Central memory CD8-positive, alpha-beta T cell (primary cell): ENCODE measurements at places on chromosomes 16 and 17.

DNA sequence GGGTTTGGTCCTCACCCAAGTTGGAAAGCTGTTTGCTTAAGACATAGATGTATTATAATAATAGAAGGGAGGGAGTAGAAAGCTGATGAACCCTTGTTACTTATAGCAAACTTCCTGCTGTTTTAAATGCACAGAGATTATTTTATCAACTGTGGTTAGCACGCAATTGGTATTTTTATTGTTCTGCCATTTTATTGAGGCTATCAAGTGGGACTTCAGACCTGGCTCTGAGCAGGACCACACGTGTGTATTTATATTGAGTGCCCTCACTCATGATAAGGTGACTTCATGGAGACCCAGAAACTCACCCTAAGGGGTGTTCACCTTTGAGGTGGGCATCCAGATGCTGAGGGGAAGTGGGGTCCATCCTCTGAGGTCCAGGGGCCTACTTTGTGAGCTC, 17.0 kb downstream of the KLHL36 start:
- H3K27ac ChIP-seq = no peak overlapping the region
- no peaks in the 10 kb centered on the region for H3K4me1 ChIP-seq
- no peaks in the 10 kb centered on the region for H3K27me3 ChIP-seq
- peaks cover 32% of the 10 kb centered on the region for H3K36me3 ChIP-seq

DNA sequence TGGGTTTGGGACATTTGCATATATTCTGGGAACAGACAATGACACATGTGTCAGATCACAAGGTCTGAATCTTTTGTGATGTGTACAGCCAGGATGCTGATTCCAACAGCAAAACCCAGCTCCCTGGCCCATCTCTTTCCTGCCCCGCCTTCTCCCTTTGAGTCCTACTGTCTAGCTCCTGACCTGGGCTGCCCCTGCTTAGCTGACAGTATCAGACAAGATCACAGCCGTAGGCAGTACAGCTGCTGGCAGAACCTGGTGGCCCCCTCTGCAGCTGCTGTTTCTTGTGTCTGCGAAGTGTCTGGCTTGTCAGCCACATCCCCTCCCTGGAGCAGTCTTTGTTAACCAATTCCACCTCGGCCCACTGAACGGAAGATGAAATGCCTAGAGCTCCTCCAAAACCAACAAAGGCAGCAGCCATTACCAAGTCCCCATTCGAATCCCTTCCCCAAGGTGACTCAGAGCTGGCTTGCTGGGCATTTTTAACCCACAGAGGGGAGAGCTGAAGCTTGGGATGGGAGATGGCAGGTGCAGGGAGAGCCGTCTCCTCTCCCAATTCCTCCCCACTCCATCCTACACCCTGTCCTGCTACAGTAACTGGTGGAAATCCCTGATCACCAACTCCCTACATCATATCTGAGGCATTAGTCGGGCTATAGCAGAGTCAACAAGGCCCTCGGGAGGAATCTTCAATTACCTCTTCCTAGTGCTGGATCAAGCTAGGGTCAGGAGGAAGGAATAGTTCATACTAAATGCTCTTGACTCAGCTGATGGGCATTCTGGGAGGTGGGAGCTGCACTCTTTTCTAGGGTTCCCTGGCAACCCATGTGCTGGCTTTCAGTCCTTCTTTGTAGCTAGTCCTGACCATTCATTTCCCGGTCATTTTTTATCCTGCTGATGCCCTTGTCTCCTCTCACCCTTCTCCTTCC, 5.8 kb downstream of the PIPOX start:
- H3K36me3 ChIP-seq = no peaks in the 10 kb centered on the region
- H3K27ac ChIP-seq = no peak overlapping the region
- peaks cover 64% of the 10 kb centered on the region for H3K27me3 ChIP-seq

GRCh38 chr16:27792486-27793248, 242.7 kb downstream of the KATNIP start:
- no peaks in the 10 kb centered on the region for H3K4me1 ChIP-seq
- no peak for DNase-seq

DNA sequence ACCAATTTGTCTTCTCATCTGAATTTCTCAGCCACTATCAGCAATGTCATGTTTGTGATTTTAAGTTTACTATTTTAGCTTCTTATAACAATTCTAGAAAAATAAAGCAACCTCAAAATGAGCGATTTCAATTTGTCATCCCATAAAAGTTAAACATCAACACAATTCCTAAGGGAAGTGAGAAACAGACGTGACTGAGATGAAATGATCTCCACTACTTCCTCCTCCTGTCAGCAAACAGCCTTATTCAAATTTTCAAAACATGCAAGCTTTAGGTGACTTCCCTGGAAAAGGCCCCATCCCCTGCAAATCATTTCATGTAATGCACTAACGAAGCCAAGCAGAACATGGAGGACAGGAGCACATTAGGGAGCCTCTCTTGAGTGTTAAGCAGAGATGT, 64.9 kb downstream of the ZNF652 start:
- H3K4me1 ChIP-seq = no peaks in the 10 kb centered on the region
- peaks cover 16% of the 10 kb centered on the region for H3K36me3 ChIP-seq
- H3K27ac ChIP-seq = no peak overlapping the region
- no peaks in the 10 kb centered on the region for H3K27me3 ChIP-seq
- no peak for DNase-seq
- H3K4me3 ChIP-seq = no peak overlapping the region

DNA sequence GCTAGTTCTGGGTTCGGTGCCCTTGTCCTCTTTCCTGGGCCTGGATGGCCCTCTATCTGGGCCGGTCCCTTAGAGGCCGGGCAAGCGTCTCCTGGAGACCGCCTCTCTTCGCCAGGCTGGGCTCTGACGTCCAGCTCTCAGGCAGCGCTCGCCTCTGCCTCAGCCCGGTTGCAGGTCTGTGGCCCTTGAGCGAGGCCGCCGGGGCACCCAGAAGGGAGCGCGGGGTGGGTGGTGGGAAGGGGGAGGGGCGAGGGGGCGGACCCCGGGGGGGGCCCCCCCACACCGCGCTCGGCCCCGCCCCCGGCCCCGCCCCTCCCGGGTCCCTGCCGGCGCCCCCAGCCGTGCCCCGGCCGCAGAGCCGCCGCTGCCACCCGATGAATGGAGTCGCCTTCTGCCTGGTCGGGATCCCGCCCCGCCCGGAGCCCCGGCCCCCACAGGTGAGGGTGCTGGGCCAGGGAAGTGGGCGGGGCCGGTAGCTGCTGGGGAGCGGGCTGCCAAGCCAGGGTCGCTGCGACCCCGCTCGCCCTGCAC, at the start of gene ARHGAP23:
TSS of gene ARHGAP23 (plus strand) at position 353 of the 531 bp plus-strand sequence. CDS start at position 375, 22 bp downstream.
- peaks cover 27% of the 10 kb centered on the region for H3K27me3 ChIP-seq
- no peak for DNase-seq
- peak within 1 kb of the TSS; percentile 67 for H3K4me3 ChIP-seq
- H3K4me1 ChIP-seq = peaks cover 7% of the 10 kb centered on the region

DNA sequence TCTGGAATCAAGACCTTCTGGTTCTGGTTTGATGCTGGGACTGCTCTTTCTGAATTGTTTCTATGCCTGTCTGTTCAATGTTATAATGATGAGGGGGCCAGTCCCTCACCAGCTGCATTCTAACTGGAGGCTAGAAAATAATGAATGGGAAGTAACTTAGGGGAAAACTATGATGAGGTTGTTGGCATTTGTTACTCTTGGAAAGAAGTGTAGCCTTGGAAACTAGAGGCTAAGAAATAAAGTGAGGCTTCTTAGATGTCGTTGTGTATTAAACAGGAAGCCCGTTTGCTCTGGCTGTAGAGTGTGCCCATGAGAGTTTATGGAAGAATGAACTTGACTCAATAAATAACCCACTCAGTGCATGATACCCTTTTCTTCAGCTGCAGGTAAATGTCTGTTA, 140.8 kb downstream of the PRKCA start:
- H3K4me3 ChIP-seq = no peak overlapping the region
- DNase-seq = no peak
- peaks cover 3% of the 10 kb centered on the region for H3K36me3 ChIP-seq
- H3K4me1 ChIP-seq = peaks cover 6% of the 10 kb centered on the region
- no peak overlapping the region for H3K27ac ChIP-seq

GRCh38 chr17:7179317-7180254, at the start of gene ASGR1:
TSS of gene ASGR1 (minus strand) at chr17:7179370. CDS start at chr17:7178563, 807 bp downstream.
- no peaks in the 10 kb centered on the region for H3K27me3 ChIP-seq
- H3K27ac ChIP-seq = no peak within 1 kb of the TSS
- H3K4me1 ChIP-seq = no peaks in the 10 kb centered on the region
- H3K4me3 ChIP-seq = peak within 1 kb of the TSS; percentile 27

DNA sequence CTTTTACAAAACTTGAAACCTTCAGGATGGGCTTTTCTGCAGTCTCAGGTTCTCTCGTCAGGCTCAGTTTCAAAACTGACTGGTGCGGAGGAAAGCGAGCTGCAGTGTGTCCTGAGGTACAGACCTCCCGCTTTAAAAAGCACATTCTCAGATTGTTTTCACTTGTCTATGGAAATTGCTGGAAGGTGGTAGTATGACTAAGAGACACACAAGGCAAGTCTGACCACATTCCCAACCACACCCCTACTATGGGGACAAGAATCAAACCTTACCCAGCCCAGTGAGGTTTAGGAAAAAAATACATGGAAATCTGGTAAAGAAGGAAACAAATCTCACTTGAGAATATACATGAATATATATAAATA, 18.2 kb downstream of the SRP68 start:
- no peak overlapping the region for H3K4me3 ChIP-seq

GRCh38 chr16:72901000-72901627, 146.8 kb downstream of the ZFHX3 start:
- no peak overlapping the region for H3K4me3 ChIP-seq
- H3K36me3 ChIP-seq = no peaks in the 10 kb centered on the region
- H3K4me1 ChIP-seq = no peaks in the 10 kb centered on the region
- no peaks in the 10 kb centered on the region for H3K27me3 ChIP-seq

GRCh38 chr16:51544851-51545467, 393.9 kb upstream of the SALL1 start:
- H3K36me3 ChIP-seq = peaks cover 2% of the 10 kb centered on the region
- H3K4me3 ChIP-seq = no peak overlapping the region
- no peak for DNase-seq
- no peaks in the 10 kb centered on the region for H3K4me1 ChIP-seq

DNA sequence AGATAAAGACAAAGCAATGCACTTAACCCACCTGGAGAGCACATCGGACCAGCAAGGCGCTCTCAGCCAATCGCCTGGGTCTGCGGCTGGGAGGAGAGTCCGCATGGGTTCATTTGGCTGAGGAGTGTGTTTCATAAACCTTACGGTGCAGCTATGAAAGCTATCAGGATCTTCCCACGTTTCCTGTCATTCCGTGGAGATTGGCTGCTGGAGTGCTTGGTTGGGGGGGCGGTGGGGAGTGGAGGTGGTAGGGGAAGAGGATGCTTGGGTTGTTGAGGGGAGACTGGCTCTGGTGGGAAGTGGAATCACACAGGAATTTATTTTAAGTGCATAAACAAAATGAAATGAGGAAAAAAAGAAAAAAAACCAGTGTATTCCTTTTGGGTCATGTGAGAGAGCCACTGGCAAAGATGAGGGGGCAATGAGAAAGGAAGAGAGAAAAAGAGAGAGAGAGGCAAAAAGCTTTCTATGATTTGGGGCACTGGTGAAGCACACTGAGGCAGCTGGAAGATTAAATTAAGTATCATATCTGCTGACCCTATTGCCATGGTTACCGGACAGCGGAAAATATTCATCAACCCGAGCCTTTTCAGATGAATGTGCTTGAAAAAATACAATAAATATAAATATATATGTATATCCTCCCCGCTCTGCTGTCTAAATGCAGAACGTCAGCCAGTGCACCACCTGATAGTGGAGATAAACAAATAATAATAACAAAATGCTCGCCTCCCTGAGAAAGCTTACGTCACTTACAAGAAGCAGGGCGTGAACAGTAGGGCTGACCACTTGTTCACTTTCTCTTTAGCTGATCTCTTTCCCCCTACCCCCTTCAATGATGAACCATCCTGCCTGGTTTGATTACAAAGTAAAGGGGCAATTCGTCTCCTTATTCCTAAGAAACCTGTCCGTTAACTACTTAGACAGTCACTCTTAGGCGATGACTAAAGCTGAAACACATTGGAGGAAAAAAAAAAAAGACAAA, 457.0 kb upstream of the ZFHX3 start:
- no peaks in the 10 kb centered on the region for H3K27me3 ChIP-seq
- H3K4me1 ChIP-seq = no peaks in the 10 kb centered on the region
- H3K4me3 ChIP-seq = no peak overlapping the region

- H3K36me3 ChIP-seq = peaks cover 3% of the 10 kb centered on the region
- H3K4me3 ChIP-seq = no peak overlapping the region
- peaks cover 96% of the 10 kb centered on the region for H3K27me3 ChIP-seq
- H3K27ac ChIP-seq = no peak overlapping the region
- H3K4me1 ChIP-seq = peaks cover 5% of the 10 kb centered on the region
These were observed 24.8 kb downstream of the TTLL6 start for GRCh38 chr17:48792033-48792798.

- H3K4me1 ChIP-seq = no peaks in the 10 kb centered on the region
- H3K4me3 ChIP-seq = no peak overlapping the region
- peak overlapping the region; percentile 16 for H3K27ac ChIP-seq
- H3K36me3 ChIP-seq = peaks cover 5% of the 10 kb centered on the region
- no peaks in the 10 kb centered on the region for H3K27me3 ChIP-seq
- DNase-seq = no peak
These were observed 129.9 kb upstream of the CACNG5 start for GRCh38 chr17:66704858-66705520.

GRCh38 chr17:52147431-52147830, 11.1 kb downstream of the CA10 start:
- no peak for DNase-seq
- no peaks in the 10 kb centered on the region for H3K36me3 ChIP-seq
- no peak overlapping the region for H3K4me3 ChIP-seq

DNA sequence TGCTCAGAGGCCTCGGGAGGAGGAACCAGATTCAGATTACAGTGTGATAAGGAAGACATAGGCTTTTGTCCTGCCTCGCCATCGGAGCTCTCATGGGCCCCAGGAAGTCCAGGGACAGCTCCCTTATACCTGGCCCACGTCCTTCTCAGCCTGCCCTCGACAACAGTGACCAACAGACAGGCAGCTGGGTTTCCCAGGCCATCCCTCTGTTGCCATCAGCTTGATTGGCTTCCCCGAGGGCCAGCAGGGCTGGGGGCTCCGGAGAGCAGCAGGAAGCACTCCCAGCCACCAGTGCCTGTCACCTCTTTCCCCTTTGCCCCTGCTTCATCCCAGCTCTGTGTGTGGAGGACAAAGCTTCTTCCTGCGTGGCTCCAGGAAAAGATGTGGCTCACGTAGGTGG, 17.6 kb downstream of the CD300A start:
- DNase-seq = no peak
- peaks cover 54% of the 10 kb centered on the region for H3K4me1 ChIP-seq
- H3K27ac ChIP-seq = no peak overlapping the region
- H3K27me3 ChIP-seq = no peaks in the 10 kb centered on the region
- peaks cover 23% of the 10 kb centered on the region for H3K36me3 ChIP-seq
- no peak overlapping the region for H3K4me3 ChIP-seq

DNA sequence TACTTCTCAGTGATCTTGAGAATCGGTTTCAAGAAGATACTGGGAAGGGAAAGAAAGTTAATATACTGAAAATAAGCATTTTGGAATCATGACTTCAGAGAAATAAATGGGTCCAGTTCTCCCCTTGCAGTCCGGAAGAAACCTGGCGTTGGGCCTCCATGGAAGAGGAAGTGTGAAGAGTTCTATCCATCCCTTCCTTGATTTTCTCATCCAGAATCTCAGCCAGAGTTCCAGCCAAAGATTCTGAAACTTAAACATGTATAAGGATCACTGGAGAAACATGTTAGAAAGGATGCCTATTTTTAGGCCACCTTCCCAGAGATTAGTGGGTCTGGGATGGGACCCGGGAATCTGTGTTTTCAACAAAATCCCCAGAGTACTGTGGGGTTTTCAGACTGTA, 8.7 kb upstream of the GAS7 start:
- H3K27me3 ChIP-seq = no peaks in the 10 kb centered on the region
- DNase-seq = no peak
- no peaks in the 10 kb centered on the region for H3K4me1 ChIP-seq
- no peaks in the 10 kb centered on the region for H3K36me3 ChIP-seq
- no peak overlapping the region for H3K4me3 ChIP-seq
- no peak overlapping the region for H3K27ac ChIP-seq
